ENCODE measurements at places on chromosomes 1 and 21.

GRCh38 chr1:22025368-22026155, 24.1 kb downstream of the CELA3A start:
- peak; percentile 98 for DNase-seq

DNA sequence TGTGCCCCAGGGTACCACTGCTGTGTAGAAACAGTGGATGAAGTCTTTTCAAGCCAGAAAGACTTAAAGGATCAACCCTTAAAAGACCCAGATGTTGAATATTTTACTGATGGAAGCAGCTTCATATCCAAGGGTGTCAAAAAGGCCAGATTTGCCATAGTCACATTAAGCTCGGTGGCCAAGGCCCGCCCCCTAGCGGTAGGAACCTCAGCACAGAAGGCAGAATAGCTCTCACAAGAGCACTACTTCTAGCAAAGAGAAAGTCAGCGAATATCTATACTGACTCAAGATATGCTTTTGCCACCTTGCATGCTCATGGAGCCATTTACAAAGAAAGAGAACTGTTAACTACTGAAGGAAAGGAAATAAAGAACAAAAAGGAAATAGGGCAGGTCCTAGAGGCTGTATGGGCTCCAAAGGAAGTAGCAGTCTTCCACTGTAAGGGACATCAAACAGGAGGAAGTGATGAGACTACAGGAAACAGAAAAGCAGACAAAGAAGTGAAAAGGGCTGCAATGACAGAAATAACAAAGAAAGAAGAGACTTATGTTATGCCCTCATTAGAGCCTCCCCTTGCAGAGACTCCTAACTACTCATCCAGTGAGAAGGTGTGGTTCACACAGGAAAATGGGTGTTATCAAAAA, 90.5 kb downstream of the LIPI start:
- DNase-seq: peak; percentile 5

GRCh38 chr1:228275179-228275429, 67.3 kb downstream of the OBSCN start:
- no peak for DNase-seq

DNA sequence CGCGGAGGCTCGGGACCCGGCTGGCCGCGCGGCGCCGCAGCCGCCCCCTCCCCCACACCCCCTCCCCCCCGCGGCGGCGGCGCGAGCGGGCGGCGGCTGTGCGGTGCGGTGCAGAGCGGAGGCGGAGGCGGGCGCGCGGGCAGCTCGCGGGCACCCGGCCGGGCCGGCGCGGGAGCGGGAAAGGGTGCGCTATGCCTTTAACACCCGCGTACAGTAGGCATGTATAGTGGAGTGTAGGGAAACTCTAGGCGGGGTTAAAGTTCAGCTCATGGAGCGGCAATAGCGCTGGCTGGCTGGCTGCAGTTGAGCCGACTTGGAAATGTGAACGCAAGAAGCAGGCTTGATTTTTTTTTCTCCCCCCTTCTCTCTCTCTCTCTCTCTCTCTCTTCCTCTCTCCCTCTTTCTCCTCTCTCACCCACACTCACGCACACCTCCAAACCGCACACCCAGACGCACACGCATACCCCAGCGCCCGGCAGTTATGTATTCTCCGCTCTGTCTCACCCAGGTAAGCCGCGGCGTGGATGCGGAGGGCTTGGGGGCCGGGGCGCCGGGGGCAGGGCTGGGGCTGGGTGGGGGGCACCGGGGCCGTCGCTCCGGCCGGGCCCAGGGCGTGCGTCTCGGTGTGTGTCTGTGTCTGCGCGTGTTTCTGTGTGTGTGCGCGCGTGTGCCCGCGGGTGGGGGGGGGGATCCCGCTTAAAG, at the start of gene NFIA:
NFIA (plus strand) TSS at position 251 of the 702 bp plus-strand sequence.
- DNase-seq: peak; percentile 59

- no peak for DNase-seq
Measured at GRCh38 chr1:227416156-227416830, 98.0 kb upstream of the CDC42BPA start.

DNA sequence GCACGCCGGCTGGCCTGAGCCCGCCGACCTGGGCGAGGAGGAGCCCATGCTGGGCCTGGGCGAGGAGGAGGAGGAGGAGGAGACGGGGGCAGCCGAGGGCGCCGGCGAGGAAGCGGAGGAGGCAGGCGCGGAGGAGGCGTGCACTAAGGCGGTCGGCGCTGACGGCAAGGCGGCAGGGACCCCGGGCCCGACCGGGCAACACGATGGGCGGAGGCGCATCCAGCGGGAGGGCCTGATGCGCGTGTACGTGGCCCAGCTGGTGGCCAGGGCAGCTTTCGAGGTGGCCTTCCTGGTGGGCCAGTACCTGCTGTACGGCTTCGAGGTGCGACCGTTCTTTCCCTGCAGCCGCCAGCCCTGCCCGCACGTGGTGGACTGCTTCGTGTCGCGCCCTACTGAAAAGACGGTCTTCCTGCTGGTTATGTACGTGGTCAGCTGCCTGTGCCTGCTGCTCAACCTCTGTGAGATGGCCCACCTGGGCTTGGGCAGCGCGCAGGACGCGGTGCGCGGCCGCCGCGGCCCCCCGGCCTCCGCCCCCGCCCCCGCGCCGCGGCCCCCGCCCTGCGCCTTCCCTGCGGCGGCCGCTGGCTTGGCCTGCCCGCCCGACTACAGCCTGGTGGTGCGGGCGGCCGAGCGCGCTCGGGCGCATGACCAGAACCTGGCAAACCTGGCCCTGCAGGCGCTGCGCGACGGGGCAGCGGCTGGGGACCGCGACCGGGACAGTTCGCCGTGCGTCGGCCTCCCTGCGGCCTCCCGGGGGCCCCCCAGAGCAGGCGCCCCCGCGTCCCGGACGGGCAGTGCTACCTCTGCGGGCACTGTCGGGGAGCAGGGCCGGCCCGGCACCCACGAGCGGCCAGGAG, 7.2 kb upstream of the IBA57 start:
- DNase-seq: no peak

DNA sequence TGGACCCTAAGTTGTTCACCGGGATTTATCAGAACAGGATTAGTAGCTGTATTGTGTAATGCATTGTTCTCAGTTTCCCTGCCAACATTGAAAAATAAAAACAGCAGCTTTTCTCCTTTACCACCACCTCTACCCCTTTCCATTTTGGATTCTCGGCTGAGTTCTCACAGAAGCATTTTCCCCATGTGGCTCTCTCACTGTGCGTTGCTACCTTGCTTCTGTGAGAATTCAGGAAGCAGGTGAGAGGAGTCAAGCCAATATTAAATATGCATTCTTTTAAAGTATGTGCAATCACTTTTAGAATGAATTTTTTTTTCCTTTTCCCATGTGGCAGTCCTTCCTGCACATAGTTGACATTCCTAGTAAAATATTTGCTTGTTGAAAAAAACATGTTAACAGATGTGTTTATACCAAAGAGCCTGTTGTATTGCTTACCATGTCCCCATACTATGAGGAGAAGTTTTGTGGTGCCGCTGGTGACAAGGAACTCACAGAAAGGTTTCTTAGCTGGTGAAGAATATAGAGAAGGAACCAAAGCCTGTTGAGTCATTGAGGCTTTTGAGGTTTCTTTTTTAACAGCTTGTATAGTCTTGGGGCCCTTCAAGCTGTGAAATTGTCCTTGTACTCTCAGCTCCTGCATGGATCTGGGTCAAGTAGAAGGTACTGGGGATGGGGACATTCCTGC, 3.9 kb upstream of the OLFML3 start:
- no peak for DNase-seq

- DNase-seq: no peak
Measured at GRCh38 chr1:119081700-119082099, 58.8 kb downstream of the WARS2 start.

DNA sequence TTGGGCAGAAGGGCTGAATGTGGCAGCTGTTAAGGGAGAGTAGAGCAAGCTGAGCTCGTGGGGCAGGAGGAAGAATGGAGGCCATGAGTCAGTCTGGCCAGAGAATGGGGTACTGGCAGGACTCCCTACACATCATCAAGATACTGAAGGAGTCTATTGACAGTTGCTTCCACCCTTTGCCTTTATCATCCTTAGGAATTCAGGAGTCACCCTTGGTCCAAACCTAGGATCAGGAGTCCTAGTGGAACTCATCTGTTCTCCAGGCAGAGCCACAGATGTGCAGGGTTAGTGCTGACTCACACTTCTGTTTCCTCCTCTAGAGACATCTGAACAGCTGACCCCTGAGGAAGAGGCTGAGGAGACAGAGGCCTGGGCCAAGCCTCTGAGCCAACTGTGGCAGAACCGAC, 18.7 kb upstream of the ST3GAL3 start:
- DNase-seq: no peak

- DNase-seq: no peak
Measured at GRCh38 chr1:208899438-208899837, 655.3 kb upstream of the PLXNA2 start.

- DNase-seq: no peak
Measured at GRCh38 chr21:37870221-37870620, 46.0 kb downstream of the KCNJ6 start.

- no peak for DNase-seq
Measured at GRCh38 chr1:52037402-52037814, 3.8 kb upstream of the KTI12 start.

DNA sequence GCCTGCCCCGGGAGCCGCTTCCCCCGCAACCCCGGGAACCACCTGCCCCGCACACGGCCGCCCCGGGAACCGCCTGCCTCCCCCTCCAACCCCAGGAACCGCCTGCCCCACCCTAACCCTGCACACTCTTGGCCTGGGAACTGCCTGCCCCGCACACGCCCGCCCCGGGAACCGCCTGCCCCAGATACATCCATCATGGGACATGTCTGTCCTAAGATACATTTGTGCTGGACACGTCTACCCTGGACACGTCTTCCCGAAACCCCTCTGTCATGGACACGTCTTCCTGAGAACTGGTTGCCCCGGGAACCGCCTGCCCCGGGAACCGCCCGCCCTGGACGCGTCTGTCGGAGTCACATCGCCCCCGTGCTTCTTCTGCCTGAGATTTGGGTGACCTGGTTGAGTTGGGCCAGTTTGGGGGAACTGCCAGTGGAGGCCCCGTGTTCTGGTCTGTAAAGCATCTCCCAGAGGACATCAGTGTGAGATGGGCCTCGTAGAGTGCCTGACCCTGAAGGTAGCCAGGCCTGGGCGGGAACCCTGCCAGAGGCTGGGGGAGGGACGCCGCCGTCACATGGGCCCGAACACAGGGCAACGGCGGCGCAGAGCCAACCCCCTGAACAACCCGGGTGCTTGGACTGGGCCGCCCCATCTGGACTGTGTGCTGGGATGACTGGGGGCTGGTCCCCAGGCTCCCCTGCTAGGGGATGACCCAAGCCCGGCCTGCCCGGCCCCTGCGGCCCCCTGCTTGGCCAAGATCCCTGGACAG, 3.6 kb downstream of the PERM1 start:
- no peak for DNase-seq

DNA sequence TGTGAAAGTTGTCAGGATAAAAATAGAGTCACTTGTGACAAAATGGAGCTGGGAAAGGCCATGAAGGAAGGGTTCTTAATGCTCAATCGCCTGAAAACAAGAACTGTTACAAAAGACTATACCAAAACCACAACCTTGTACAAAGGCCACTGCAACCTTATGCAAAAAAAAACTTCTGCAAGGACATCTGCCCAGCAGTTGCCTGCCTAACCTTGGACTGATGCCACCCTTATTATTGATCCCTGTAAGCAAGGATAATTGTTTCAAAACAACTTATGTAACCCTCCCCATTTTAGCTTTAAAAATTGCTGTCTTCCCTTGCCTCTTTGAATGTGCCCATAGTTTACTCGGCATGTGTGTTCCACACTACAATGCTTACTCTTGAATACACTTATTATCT, 5.7 kb downstream of the ALG14 start:
- DNase-seq: no peak

- peak; percentile 22 for DNase-seq
Measured at GRCh38 chr1:35929730-35930592, 944 bp upstream of the AGO3 start.

DNA sequence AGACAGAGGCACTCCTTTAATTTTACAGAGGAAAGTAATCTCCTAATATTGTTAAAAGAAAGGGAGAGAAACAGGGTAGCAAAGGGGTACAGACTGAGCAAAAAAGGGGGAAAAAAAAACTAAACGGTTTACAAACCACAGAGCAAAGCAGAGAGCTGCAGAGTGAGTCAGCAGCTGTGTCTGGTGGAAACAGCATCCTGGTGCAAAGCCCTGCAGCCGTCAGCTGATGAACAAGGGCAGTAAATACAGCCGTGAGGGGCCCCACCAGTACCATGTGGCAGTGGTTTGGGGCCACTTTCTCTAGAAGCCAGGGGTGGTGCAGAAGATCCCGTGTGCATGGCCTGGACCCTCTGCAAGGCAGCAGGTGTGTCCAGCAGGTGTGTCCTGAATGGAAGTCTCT, 111.3 kb downstream of the ERG start:
- no peak for DNase-seq

DNA sequence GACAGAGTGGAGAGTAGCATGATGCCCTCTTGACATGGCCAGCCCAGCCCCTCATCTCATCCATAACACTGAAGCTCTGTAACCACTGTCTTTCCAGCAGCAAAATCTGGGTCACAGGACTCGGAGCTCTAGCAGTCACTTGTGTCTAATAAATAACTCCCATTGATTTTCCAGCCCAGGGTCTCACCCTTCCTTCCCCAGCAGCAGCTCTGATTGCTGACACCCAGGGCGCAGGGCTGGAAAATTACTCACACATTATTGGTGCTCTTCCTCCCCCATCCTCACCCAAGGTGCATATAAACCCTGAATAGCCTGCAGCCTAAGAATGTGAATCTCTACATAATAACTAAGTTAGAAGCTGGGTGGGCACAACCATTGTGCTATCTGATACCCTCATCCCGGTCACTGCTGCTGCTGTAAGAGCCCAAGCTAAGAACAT, 21.1 kb upstream of the OR10J5 start:
- DNase-seq: no peak

GRCh38 chr1:111334169-111334568, 43.5 kb downstream of the CHIA start:
- DNase-seq: peak; percentile 37

- no peak for DNase-seq
Measured at GRCh38 chr1:243946253-243946652, 96.2 kb upstream of the AKT3 start.

- DNase-seq: no peak
Measured at GRCh38 chr1:13702425-13703127, 2.6 kb downstream of the PRDM2 start.

DNA sequence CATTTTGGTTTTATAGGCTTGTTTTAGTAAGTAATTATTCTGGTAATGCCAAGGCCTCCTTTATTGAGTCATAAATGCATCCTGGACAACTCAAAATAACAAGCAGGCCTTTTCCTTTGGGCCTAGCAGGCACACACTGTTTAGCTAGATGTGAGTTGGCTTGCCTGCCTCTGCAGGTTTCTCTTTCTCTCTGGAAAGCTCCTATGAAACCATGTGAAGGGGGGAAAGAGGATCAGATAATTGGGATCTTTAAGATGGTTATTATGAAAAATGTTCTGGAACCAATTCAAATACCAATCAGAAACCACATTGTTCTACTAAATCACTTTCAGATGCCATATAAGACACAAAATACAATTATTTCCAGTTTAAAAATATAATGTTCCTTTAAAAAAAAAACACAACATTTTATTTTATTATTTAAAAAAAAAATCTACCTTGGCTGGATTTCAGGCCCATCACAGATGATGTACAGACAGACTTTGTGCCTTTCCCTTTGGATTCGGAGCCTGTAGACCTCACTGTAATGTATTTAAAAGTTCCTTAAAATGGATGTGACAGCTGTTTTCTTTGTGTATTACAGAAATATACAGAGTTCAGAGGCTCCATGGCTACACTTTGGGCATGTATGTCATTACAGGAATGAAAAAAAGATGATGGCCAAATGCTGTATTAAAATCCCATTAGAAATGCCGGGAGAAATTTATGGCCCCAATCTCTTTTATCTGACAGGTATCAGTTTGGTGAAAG, 80.2 kb downstream of the NTMT2 start:
- DNase-seq: no peak

- DNase-seq: no peak
Measured at GRCh38 chr1:30130099-30130498, 593.3 kb downstream of the MATN1 start.

- DNase-seq: no peak
Measured at GRCh38 chr1:30521261-30521865, 202.0 kb downstream of the MATN1 start.

Measured in stimulated activated naive CD4-positive, alpha-beta T cell (primary cell).